Cerebellar cortex (tissue), 1 donor: ENCODE measurements at places on chromosomes 1 and 21.

- peak; percentile 4 for DNase-seq
Observed at GRCh38 chr1:204123376-204123775, 28.5 kb downstream of the ETNK2 start.

- DNase-seq, result no peak
Observed at GRCh38 chr21:37829447-37829846, 86.8 kb downstream of the KCNJ6 start.

DNA sequence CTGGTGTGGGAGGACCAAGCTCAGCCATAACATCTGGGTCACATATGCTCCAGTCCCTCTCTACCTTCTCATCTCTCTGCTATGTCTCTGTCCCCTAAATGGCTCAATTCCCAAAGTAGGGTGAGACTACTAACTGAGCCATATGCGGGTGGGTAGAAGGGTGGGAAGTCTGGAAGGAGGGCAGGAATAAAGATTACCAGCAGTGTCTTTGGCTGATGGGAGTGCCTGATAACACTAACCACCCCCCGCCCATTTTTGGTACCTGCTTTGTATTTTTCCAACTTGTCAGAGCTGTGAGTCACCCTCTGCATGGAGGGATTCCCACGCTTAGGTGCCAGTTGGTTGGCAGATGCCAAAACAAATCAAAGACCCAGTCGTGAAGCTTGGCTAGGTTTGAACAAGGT is 14.9 kb upstream of the SSBP3 start:
- DNase-seq, result no peak

- DNase-seq, result no peak
Observed at GRCh38 chr1:235999259-235999925, 65.5 kb downstream of the NID1 start.

GRCh38 chr1:80066060-80066459 is 1059.5 kb upstream of the ADGRL4 start:
- DNase-seq, result no peak

- DNase-seq, result peak; percentile 53
Observed at GRCh38 chr1:61241973-61242381, 159.6 kb downstream of the NFIA start.

DNA sequence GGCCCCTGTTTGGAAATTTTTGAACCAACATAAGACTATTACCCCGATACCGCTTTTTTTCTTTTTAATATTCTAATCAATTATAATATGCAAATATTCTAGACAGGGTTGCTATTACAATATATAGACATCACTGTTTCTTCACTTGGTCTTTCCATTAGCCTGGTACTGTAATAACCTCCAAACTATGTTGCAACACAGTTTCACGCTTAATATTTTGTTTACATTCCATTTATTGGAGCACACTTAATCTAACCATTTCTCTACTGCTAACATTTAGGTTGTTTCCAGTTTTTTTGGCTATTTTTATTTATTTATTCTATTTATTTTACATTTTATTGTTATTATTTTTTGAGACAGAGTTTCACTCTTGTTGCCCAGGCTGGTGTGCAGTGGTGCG is 17.6 kb upstream of the NID1 start:
- no peak for DNase-seq
